ENCODE measurements at places on chromosomes 11 and 22.

DNA sequence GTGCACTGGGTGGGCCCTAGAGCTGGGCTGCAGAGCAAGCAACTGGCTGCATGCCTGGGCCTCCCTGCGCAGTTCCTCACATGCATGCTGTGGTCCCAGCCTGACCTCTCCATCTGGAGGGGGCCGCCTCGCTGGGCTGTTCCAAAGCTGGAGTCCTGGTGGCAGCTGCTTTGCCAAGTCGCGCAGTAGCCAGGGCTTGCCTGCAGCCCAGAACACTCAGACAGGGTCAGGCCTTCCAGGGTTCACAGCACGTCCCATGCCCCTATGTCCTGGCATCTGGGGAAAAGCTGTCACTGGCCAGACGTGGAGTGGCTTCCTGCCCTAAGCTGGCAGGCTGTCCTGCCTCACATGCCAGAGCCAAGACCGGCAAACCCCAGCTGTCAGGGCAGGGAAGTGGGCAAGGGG lies 16.5 kb upstream of the CDC42EP2 start:
- no peak for DNase-seq

DNA sequence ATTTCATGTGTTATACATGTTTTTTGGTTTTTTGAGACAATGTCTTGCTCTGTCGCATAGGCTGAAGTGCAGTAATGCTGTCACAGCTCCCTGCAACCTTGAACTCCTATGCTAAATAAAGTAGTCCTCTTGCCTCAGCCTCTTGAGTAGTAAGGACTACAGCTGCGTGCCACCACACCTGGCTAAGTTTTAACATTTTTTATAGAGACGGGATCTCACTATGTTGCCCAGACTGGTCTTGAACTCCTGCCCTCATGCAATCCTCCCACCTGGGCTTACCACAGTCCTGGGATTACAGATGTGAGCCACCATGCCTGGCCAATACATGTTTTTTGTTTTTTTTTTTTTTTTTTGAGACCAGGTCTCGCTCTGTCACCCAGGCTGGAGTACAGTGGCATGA lies 33.9 kb downstream of the SWAP70 start:
- DNase-seq: no peak

DNA sequence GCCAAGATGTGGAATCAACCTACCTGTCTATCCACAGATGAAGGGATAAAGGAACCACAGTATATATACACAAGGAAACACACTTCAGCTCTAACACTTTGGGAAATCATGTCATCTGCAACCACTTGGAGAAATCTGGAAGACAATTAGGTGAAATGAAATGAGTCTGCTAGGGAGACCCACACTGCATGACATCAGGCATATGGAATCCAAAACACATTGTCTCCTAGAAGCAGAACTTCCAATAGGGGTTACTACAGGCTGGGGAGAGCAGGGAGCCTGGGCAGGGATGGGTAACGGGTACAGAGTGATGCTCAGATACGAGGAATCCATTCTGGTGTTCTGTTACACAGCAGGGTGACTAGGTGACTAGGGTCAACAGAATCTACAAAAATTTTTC lies 18.3 kb downstream of the RGL4 start:
- no peak for DNase-seq

- DNase-seq: no peak
Observed at GRCh38 chr11:108698844-108699642, 34.2 kb downstream of the DDX10 start.

- DNase-seq: no peak
Observed at GRCh38 chr11:73379189-73379880, 3.1 kb downstream of the RELT start.

DNA sequence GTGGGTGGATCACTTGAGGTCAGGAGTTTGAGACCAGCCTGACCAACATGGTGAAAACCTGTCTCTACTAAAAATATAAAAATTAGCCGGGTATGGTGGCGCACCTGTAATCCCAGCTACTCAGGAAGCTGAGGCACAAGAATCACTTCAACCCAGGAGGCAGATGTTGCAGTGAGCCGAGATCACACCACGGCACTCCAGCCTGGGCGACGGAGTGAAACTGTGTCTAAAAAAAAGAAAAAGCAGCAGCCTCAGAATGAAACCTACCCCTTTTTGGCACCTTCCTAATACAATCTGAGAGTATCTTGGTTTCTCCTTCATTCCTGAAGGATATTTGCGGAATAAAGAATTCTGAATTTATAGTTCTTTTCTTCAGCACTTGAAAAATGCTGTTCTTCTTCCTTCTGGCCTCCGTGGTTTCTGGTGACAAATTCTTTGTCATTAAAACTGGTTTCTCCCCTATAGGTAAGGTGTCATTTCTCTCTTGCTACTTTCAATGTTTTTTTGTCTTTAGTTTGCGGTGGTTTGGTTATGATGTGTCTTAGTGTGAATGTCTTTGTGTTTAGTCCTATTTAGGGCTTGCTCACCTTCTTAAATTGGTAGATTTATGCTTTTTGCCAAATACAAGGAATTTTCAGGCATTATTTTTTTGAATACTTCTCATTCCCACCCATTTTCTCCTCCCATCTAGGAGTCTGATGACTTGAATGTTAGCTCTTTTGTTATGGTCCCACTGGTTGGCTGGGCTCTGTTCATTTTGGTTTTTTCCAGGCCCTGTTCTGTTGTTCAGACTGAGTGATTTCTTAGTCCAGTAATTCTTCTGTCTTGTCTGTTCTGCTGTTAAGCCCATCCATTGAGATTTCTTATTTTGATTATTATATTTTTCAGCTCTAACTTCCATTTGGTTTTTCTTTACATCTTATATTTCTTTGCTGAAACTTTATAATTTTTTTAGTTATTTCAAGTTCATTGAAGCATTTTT lies 15.4 kb downstream of the ASRGL1 start:
- no peak for DNase-seq

- no peak for DNase-seq
Observed at GRCh38 chr11:788953-789940, 643 bp downstream of the CEND1 start.

DNA sequence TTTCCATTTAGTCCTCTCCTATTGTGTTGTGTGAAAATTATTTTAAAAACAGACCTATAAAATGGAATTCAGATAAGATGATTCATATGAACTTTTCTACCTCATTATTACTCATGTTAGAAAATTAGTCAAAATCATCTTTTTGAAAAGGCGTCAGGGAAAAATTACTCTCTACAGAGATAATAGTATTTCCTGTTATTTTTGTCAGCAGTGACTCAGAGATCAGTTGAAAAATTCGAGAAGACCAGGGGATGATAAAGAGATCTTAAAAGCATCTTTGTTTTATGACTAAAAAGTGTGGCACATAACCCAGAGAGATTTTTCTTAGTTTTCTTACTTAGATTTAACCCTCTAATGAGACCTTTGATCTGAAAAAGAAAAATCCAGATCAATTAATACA lies 157.9 kb upstream of the CARD18 start:
- DNase-seq: no peak

DNA sequence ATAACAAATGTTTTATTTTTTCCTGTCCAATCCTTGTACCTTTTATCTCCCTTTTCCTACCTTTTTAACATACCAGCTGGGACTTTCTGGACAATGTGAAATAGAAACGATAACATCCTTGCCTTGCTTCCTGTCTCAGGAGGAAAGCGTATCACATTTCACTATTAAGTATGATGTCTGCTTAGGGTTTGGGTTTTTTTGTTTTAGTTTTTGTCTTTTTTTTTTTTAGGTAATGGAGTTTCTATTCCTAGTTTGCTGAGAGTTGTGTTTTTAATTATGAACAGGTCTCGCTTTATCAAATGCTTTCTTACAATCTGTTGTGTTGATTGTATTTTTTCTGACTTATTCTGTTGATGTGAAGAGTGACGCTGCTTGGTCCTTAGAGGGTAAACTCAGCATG lies 64.2 kb upstream of the KCNQ1OT1 start:
- DNase-seq: no peak

DNA sequence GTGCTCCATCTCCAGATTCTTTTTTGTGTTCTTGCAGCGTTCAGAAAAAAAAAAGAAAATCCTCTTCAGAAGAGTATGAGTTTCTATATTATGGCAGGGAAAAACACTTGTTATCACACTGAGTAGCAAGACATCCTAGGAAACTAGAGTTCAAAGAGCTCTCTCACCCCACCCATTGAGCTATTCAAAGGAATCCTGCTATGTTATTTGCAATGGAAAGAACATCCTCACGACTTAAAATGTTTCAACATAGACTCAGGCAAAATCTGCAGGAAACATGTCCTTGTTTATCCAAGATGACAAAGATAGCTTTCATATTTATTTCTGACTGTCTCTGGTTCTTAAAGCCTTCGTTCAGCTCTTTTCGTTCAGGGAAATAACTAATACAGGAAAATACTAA lies 331.6 kb upstream of the ANO5 start:
- no peak for DNase-seq

DNA sequence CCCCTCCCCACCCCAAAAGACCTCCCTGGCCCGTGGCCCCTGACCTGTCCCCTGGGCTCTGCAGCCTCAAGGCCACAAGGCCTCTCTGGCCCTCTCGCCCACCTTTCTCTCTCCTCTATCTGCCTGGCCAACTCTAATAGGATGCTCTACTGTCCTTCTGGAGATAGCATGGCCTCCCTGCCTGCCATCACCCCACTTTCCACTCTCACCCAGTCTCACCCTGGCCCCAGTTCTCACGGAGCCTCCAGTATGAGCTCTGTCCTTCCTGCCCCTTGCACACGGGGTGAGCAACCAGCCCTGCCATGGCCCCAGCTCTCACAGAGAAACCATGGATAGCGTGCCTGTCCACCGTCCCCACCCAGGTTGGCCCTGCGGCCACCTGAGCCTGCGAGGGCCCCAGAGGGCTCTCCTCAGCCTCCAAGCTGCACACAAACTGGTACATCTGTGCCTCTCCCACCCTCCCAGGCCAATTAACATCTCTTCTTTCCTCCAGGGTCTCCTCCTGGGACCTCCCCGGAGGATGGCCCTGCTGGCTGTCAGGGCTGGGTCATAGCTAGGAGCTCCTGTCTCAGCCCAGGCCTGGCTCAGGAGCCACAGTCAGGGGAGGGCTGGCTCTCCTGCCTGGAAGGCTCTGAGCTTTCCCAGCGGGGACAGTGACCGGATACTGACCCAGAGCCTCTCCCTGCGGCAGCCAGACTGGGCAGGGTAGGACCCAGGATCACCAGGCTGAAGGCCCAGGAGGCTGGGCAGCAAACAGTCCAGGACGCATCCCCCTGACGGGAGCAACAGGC lies 22.3 kb downstream of the RTN4R start:
- no peak for DNase-seq

GRCh38 chr11:57131080-57131790 lies 50.5 kb upstream of the LRRC55 start:
- DNase-seq: no peak

DNA sequence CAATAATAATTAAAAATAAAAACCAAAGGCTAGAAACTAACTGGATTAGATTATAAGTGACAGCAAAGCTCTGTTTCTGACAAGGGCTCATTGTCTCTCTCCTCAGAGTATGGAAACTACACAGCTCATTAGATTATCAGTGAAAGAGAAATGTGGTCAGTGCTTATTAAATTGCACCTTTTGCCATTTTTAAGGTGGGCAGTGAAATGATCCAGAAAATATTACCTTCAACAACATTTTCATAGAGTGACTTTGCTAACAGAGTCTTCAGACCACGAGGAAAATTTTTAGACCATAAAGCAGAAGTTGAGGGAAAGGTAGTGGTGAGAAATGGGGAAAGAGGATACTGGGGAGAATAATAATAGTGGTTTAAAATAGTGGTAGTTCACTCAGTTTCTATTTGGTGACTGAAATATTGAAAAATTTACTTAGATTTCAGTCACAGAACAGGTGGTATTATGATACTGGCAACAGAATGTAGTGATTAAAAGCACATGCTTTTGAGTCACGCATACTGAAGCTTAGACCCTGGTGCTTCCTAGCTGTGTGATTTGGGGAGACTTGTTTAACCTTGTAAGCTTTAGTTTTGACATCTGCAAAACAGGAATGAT lies 684.0 kb upstream of the CCDC90B start:
- DNase-seq: no peak

DNA sequence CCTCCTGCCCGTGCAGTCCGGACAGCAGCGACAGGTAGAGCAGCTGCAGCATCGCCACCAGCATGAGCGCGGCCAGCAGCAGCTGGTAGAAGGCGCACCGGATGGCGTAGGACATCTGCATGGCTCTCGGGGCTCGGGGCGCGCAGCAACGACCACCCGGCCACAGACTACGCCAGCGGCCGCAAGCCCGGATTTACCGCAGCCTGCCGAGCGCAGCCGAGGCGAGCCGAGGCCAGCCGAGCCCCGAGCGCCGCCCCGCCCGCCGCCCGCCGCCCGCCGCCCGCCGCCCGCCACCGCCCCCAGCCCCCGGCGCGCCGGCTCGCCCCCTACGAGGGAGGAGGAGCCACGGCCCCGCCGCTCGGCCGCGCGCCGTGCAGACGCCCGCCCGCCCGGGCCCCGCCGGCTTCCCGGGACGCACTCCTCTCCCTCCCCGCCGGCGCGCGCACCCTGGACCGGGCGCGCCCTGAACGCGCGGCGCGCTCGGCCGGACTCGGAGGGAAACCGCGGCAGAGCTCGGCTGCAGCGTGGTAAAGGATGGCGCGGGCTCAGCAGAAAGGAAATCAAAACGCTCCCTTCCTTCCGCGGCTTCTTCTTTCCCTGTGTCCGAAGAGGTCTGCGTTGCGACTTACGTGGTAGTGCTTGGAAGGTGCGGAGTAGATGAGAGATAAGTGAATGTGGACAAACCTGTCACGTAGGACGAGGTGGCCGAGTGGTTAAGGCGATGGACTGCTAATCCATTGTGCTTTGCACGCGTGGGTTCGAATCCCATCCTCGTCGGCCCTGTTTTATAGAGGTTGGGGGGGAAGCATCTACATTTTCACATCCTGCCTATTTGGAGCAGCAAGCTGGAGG lies at the start of gene B4GAT1:
Gene B4GAT1 (minus strand): TSS at position 205 of the 852 bp plus-strand sequence. CDS start 84 bp downstream, at position 121.
- DNase-seq: peak; percentile 76

GRCh38 chr11:104823657-104824056 lies 74.6 kb downstream of the CASP12 start:
- DNase-seq: no peak

- DNase-seq: no peak
Observed at GRCh38 chr11:43784866-43785265, 95.8 kb upstream of the ALKBH3 start.

DNA sequence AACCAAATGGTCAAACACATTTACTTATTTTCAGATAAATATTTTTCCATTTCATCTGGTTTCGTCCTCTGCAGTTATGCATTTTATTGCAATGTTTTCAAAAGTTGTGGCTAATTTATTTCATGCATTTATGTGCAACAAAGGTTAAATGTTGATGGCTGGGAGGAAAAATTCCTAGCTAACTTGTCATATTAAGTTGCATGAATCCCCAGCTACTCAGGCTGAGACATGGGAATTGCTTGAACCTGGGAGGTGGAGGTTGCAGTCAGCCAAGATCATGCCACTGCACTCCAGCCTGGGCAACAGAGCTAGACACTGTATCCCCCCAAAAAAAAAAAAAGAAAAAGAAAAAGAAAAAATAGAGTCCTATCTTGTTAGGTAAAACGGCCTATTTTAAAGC lies 1862.4 kb upstream of the RAG2 start:
- no peak for DNase-seq

DNA sequence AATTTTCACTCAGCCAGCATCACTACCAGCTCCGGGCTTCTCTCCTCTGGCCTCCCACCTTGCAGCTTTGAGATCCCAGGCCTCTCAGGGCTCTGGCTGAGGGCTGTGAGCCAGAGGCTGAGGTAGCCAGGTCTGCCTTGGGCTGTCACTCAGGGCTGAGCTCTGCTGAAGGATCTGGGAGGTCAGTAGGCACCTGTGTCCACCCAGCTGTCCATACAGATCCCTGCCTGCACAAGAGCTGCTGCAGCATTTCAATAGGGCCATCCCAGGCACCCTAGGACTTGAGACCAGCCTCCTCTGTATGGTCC lies 12.6 kb downstream of the KCNQ1OT1 start:
- no peak for DNase-seq
